Nucleus accumbens (tissue), 56 donors: ENCODE measurements at places on chromosomes 1 and 21.

DNA sequence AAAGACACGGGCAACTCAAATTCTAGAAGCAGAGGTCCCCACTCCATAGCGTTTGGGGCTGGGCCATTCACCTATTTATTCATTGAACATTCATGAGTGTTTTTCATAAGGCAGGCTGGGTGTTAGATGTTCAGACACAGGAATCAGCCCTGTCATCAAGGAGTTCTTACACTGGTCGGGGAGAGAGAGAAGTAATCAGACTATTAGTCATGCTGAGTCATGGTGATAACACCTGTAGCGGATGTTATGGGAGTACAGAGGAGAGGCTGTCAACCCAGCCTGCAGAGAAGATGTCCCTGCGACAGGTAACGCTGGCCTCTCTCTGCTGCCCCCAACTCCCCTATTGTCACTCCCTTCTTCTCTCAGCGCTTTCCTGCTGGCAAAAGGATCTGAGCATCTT, 17.2 kb downstream of the LY9 start:
- DNase-seq = no peak

DNA sequence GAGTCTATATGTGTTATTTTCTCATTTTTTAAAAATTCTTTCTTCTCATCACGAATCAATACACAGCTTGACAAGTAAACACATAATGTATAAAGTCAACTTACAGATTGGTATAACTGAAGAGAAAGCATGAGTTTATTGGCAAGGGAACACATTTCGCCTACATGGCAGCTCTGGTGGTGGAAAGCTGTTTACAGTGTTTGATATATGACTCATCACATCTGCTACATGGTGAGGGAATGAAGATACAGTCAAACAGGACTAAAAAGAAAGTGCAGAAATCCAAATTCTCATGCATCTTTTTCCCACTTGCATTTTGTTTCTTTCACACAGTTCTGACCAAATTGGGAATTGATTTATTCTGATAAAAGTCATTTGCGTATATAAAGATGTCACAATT, 122.2 kb upstream of the ADGRL4 start:
- no peak for DNase-seq

DNA sequence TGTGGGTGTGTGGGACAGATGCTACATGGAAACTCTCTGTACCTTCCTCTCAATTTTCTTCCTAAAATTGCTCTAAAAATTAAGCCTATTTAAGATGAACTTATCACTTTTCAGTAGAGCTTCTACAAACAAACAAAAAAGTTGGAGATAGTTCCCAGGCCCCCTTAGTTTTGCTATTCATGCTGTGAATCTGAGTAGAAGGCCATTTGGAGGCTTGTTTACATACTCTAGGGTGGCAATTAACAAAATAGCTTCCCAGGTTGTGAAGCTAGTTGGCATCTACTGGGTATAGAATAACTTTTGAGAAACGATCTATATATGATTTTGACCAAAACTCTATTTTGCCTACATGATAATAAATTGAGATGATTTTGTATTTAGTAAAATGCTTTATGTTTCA, 541.4 kb upstream of the B3GALT2 start:
- no peak for DNase-seq

DNA sequence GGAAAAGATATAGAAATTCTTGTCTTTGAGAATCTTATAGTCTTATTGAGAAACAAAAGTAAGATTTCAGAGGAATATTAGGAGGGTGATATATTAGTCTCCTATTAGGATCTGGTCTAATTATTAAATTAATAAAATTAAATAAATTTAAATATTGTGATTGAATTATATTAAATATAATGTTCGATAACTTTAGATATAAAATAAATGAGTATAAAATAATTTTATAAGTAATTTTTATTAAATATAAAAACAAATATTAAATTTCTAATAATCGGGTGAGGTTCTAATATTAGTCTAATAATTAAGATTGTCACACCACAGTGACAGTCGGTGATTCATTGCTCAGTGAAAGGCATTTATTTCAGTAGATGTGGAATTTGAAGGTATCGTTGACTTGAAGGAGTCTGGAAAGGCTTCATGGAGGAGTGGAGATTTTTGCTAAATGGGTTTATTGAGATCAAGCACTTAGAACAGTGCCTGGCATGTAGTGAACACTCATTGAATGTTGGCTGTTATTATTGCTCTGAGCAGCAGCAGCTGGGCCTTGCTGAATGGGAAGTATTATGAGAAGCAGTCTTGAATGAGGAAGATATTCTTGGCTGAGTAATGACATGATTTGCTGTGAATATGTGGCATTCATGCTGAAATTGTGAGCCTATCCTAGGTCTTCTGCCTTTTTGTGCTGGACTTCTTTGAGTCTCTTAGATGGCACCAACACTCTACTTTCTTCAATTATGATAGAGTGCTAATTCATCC, 74.6 kb downstream of the USP25 start:
- DNase-seq = no peak

DNA sequence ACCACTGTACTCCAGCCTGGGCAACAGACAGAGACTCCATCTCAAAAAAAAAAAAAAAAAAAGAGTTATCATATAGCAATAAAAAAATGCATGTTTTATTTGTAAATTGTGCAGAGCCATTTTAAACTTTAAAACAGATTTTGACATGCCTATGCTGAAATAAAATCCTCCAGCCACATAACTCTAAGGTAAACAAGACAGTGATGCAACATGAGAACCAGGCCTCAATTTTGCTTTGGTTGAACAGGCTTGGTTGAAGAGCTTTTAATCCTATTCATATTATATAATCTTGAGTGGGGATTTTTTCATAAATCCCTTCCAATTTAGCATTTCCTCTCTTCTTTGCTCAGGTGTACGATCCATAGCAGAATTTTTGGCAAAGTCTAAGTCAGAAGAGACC, 26.1 kb downstream of the ARMH1 start:
- no peak for DNase-seq
